ENCODE measurements at places on chromosomes 12 and 14.

DNA sequence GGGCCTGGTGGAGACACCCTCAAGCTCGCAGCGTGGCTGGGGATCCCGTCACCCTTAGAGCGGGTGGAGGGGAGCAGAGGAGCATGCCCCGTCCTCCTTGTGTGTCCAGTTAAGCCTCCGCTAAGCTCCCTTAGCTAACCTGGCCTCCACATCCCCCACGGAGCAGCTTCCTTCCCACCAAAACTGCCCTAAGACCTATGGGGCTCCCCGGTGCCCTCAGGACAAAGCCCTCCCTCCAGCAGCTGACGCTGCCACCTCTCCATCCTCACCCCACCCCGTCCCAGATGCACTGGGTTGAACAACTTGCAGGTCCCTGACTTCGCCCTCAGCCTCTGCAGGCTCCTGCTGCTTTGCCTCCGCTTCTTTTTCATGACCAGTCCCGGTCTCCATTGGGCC, 4.0 kb downstream of the AHNAK2 start:
- peak; percentile 19 for DNase-seq

GRCh38 chr12:120412421-120412820, 25.5 kb upstream of the COX6A1 start:
- DNase-seq, result no peak

DNA sequence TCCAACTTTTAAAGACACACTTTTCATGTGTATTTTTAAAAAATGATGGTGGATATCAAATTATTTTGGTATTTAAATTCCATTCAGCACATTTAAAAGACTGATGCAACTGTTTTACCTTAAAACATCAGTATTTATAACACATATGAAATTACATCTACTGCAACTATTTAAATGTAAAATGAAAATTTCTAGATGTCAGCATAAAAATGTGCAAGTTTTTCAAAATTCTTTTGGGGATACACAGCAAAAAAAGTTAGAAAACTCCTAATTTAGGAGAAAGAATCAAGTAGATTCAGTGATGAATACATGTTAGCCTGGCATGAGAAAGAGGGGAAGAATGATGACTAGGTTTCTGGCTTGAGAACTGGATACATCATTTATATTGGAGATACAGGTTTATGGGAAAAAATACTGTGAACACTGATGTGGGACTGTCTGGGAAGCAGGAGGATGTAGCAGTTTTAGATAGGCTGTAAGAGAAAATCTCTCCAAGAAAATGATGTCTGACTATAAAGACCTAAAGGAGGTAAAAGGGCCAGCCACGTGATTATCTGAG, 9.2 kb downstream of the SOS2 start:
- DNase-seq, result no peak

DNA sequence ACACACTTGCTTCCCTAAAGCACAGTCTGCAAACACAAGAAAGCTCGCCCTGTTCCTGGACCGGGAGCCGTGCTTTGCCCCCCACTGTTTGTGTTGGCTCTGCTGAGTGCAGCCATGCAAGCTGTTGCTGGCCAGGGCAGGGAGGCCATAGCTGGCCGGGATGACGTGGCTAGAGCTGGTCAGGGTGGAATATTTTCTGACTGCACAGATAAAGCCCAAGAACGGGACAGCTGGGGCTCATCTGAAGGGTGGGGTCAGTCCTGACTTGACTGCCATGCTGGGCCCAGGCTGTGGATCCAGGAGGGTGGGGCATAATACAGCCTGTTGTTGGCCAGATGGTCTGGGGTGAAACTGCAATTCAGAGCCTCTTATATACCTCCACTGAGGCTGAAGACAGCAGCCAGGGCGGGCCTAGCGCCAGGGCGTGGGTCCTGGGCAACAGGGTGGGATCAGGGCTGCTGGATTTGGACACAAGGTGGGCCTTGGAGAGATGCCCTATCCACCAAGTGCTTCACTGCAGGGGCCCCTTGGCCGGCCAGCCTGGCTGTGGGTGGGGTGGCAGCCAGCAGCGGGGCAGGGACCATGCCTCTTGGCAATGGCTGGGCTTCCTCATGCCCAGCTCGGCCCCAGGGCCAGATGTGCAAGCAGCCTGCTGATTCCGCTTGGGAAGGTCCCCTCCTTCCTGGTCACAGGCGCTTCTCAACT, 14.8 kb downstream of the KMT5A start:
- no peak for DNase-seq

DNA sequence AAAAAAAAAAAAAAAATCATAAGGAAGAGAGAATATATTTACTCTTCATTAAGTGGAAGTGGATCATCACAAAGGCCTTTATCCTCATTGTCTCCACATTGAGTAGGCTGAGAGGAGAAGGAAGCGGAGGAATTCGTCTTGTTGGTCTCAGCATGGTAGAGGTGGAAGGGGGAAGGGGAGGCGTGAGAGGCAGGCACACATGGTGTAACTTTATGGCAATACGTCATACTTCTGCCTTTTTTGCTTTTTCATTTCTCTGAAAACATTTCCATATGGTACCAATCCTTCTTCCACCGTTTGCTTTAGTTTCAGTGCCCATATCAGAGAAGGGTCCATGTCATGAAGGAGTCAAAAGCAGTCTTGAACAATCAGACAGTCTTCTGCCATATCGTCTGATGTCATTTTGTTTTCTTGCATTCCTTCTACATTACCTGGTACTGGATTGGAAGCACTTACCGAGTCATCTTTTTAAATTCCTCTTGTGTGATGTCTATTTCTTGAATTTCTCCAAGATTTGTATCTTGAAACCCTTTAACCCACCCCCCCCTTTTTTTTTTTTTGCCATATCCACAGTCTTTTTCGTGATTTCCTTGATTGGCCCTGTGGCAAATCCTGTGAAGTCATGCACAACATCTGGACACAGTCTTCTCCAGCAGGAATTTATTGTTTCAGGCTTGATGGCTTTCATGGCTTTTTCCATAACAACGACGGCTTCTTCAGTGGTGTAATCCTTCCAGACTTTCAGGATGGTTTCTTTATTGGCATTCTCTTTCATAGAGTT, 8.9 kb downstream of the FUT8 start:
- peak; percentile 71 for DNase-seq

DNA sequence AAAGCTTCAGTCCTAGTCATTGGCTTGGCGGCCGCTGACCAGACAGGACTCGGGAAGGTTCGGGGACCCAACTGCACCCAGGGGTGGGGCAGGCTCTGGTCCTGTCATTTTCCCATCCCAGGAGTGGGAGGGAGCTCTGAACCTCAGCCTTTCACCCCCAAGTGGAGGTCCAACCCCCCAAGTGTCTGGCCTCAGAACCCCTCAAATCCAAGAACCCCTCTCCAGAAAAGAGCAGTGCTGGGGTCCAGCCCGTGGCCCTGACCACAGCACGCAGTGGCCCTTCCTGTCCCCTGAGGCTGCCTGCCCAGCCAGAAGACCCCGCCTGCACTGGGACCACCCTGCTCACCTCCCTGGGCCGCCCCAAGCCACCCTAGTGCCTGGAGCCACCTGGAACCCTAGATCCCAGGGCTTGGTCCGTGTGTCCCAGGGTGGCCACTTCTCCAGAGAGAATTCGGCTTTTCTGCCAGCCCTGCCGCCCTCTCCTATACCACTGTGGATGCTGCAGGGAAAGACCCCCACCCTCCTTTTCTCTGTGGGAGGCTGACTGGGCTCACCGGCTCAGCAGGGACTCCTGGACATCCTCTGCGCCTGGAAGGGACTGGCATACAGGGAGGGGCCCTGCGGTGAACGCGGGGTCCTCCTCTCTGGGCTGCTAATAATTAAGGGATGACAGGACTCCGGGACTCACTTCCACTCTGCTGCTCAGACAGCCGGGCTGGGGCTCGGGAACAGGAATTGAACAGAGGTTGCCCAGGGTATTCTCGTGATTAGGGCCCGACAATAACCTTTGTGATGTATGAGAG, 326.9 kb upstream of the SFSWAP start:
- no peak for DNase-seq

- peak; percentile 54 for DNase-seq
These were observed 15.1 kb downstream of the ZFC3H1 start for GRCh38 chr12:71648537-71648936.

GRCh38 chr12:89245090-89245489, 107.2 kb downstream of the DUSP6 start:
- DNase-seq, result peak; percentile 79

GRCh38 chr14:59015482-59015881, 173.0 kb upstream of the DAAM1 start:
- no peak for DNase-seq

GRCh38 chr14:105067969-105068301, 2.7 kb upstream of the GPR132 start:
- DNase-seq, result no peak

DNA sequence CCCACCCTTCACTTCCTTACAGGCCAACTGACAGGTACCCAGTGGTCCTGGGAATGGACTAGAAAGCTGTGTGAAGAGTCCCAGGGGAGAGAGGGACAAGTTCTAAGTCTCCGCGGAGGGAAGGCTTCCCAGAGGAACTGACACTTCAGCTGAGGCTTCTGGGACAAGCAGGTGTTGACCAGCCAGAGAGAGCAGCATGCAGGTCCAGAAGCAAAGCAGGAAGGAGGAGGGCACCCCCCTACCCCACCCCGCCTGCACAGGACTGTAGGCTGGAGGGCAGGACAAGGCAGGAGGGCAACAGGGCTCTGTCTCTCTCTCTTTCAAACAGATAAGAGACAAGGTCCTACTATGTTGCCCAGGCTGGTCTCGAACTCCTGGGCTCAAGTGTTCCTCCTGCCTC, 58.2 kb upstream of the CORO1C start:
- no peak for DNase-seq

DNA sequence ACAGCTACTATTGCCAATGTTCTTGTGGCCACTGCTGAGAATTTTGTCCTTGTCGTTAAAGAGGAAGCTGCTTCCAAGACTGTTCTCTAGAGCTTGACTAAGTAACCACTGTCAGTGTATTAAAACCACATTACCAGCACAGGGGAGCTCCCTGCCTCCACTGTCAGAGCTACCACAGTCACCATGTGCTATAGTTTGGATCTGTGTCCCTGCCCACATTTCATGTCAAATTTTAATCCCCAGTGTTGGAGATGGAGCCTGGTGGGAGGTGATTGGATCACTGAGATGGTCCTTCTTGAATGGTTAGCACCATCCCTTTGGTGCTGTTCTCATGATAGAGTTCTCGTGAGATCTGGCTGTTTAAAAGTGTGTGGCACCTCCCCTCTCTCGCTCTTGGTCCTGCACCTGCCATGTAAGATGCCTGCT, 23.2 kb upstream of the RAP1B start:
- DNase-seq, result no peak

DNA sequence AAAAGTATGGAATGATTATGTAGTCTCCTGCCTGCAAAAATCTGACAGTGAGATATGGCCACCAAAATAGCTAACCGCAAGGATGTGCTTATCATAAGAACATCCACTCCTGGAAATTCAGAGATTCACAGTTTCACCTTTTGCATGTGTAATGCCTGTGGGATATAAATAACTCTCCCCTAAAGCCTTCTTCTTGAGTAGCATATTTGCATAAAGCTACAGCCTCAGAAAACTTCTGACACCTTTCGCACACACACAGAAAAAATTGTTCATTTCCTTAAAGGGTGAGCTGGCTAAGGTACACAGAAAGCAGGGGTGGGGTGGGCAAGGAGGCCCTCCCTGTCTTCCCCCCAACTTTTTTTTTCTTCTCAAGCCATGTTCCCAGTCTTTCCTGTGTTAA, 3.1 kb upstream of the IGF1 start:
- DNase-seq, result no peak

DNA sequence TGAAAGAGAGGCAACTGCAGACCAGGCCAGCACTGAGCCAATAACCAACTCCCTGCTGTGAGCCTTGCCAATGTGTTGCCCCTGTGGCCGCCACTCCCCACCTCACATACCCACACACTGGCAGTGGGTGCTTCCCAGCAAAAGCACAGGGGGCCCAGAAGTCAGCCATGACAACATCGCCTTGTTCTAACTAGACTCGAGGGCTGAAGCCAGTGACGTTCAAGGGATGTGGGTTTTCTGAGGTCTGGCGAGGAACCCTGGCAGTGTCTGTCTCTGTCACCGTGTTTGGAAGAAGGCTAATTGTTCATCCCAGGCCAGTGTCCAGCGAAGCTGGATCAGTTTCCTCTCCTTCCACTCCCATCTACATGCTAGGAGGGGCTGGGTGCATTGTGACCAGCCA, 311.8 kb upstream of the AMIGO2 start:
- DNase-seq, result no peak

GRCh38 chr12:6377667-6377994, 2.3 kb upstream of the SCNN1A start:
- DNase-seq, result no peak

GRCh38 chr12:122135437-122136031, 38.5 kb downstream of the IL31 start:
- no peak for DNase-seq

DNA sequence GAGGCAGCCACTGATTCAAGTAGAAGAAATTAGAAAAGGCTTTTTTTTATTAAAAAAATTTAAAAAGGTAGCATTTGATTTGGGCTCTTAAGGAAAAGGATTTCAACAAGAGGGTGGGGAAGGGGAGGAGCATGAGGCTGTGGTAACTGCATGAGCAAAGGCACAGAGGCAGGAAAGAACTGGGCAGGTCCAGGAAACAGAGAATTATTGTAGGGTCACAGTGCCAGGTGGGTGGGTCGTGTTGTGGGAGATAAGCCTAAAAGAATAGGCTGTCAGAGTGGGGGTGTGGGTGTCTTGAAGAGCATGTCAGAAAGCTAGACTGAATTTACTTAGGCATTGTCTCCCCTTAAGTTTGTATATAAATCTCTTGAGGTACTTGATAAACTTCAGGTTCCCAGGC, 7.8 kb downstream of the LIMA1 start:
- peak; percentile 39 for DNase-seq

GRCh38 chr12:56978397-56979138, 21.2 kb upstream of the RDH16 start:
- DNase-seq, result no peak

DNA sequence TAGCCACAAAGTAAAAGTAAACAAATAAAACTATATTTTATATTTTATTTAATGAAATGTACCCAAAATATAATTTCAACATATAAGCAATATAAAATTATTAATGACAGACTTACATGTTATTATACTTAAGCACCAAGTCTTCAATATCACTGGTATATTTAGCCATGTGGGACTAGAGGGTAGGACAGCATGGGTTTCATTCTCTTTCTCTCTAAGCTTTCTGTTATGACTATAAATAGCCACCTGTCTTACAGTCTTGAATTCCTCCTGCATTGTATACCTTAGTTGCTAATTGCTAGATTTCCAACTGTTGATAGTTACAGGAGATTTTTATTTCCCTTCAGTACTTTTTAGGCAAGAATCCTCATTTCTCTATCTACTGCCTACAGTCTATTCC, 63.1 kb upstream of the LIN7A start:
- no peak for DNase-seq

GRCh38 chr12:102960766-102961465, 3.4 kb downstream of the ASCL1 start:
- DNase-seq, result no peak
